ENCODE measurements at places on chromosomes 7 and 10.

DNA sequence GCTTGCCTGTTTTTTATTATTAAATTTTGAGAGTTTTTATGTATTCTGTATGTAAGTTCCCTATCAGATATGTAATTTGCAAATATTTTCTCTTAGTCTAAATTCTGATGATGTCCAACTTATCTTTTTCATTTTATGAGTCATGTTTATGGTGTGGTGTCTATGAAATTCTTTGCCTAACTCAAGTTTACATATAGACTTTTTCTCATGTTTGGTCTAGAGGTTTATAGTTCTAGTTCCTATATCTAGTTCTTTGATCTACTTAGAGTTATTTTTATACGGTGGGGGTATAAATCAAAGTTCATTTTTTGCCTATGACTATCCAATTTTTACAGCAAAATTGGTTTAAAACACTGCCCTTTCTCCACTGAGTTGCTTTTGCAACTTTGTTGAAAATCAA lies 26.3 kb upstream of the CCDC7 start:
- DNase-seq = no peak

GRCh38 chr7:148304456-148304855 lies 286.1 kb upstream of the C7orf33 start:
- DNase-seq = no peak

GRCh38 chr10:112141292-112141691 lies 42.3 kb downstream of the GPAM start:
- DNase-seq = no peak

GRCh38 chr10:27959093-27959715 lies 39.7 kb downstream of the ODAD2 start:
- DNase-seq = no peak

DNA sequence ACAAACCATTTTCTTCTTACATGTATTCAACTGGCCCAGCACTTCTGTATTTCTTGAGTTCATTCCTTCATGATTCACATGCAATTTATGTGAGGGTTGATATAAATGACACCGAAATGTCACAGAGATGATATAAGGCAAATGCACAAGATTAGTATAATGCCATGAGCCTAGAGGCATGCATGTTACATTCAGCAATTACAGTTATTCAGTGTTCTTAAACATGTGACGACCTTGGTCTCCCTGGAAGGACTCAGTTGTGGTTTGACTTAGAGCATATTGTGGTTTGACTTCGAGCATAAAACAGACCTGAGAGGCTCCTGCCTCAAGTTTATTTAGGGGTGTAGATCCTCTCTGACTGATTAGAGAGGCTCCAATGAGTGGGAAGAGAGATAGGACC lies 752.1 kb upstream of the POM121L12 start:
- no peak for DNase-seq

GRCh38 chr7:30859940-30860496 lies 51.6 kb upstream of the AQP1 start:
- no peak for DNase-seq

GRCh38 chr7:141533149-141533949 lies 17.9 kb upstream of the AGK start:
- DNase-seq = peak; percentile 18

DNA sequence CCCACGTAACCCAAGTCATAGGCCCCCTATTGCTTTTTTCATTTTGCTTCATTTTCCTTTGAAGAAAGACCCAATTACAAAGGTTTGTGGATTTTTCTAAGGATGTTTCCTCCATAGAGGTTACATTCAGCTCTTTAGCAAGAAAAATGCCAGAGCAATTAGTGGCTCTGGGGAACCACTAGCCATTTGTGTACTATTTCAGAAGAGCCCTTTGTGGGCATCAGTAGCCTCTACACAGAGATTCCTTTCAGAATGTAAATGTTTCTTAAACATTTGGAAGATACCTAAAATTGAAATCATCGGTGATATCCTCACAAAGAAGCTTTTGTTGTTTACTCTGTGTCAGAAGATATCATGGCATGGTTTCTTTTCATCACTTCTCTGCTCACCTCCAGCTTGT lies 291.0 kb upstream of the KMT2E start:
- no peak for DNase-seq

- DNase-seq = no peak
These were observed 82.9 kb downstream of the OTUD1 start for GRCh38 chr10:23521735-23522134.

DNA sequence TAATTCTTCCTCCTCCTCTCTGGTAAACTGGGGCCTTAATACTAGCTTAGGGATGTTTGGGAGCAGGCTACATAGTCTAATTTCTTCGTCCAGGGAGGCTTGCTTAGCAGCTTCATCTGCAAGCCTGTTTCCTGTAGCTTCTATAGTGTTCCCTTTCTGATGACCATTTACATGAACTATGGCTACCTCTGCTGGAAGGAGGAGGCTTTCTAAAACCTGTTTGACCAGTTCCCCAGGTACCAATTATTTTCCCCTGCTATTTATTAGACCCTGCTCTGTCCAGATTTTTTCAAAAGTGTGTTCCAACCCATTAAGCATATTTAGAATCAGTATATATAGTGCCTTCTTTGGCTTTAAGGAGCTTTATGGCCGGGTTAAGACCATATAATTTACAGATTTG lies 38.8 kb upstream of the DNAH11 start:
- no peak for DNase-seq

DNA sequence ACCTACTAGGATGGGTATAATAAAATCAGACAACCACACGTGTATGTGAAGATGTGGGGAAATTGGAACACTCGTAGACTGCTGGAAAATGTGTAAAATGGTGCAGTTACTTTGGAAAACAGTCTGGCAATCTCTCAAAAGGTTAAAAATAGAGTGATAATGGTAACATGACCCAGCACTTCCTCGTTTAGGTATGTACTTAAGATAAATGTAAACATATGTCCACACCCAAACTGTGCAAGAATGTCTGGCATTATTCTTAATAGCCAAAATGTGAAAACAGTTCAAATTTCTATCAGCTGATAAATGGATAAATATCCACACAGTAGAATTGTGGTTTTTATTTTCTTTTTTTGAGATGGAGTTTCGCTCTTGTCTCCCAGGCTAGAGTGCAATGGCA lies 272.8 kb downstream of the ZNF248 start:
- no peak for DNase-seq

DNA sequence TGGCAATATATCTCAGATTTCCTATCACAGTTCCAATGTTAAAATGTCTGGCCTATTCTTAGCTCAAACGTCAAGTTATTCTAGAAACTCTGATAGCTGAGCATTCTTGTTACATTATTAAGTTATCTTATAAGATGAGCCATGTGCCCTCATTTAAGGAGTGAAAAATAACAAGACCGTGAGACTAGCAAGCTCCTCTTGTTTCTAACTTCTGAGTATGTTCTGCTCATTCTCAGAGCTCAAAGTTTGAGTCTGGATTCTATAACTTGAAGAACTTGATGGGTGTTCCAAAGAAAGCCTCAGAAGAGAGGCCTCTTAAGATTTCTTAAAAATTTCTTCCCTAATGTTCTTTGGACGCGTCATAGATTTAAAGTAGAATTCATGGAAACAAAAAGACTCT lies 215.2 kb downstream of the HTR7 start:
- DNase-seq = no peak

DNA sequence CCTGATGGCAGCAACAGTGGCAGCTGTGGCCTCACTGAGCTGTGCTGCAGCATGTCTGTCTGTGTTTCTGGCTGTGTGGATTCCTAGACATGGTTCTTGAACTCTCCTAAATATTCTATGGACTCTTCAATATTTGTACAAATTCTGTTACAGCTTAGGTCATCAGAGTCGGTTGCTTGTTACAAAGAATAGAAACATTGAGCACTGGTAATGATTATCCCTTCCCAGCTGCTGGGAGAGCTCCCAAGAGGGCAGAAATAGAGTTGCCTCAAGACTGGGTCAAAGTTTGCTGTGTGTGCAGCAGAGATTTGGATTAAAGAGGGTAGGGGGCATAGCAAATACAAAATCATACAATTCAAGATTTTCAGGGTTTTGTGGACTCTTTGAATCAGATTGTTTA lies 337.1 kb upstream of the AKR1E2 start:
- no peak for DNase-seq

GRCh38 chr7:35257251-35258124 lies 3.6 kb upstream of the TBX20 start:
- no peak for DNase-seq

DNA sequence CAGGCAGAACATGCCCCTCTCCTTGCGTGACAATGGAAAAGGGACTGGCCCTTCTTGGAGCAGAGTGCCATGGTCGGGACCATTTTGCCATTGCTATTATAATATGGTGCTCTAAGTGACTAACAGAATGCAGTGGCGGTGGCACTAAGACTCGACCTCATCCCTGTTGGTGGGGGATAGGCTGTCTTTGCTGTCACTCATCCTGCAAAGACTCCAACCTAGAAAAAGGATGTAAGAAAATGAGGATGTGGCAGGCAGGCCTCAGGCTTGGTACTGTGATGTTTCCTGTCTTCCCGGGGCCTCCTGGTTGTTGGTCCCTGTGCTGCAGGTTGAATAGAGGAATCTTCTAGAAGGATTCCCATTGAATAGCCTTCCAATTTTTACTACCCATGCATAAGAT lies 18.6 kb downstream of the BLNK start:
- DNase-seq = no peak

DNA sequence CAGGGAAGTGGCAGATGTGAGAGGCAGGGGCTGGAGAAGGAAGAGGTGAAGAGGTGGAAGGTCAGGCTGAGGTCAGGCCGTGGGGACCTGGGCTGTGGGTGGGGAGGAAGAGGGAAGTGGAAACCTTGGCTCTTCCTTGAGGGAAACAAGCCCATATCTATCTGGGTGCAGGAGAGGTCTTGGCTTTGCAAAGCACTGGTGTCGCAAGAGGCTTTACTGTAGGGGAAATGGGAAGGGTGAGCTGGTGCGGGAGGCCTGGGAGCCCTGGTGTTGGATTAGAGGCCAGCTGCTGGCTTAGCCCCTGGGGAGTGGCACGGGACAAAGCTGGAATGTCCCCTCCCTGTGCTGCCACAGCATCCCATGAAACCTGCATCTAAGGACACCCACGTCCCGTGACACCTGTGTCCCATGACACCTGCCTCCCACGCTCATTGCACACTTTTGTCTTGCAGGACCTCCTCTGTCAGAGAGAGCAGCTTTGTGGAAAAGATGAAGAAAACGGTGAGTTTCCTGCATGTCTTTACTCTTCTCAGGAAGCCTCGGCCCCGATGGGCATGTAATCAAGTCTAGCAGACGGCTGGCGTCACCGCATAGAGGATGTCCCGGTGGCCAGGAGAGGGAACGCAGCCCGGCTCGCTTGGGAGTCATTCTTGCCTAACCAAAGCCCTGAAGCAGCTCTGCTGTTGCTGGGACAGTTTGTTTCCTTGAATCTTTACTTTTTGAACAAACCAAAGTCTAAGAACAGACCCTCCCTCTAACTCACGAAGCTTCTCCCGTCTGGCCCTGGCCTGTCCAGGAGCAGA lies 22.2 kb downstream of the TMEM120A start:
- DNase-seq = no peak

- DNase-seq = no peak
These were observed 48.9 kb upstream of the AKR1C1 start for GRCh38 chr10:4914213-4914850.

GRCh38 chr7:79880312-79880711 lies 254.3 kb upstream of the GNAI1 start:
- no peak for DNase-seq

GRCh38 chr7:66308411-66308810 lies 103.3 kb downstream of the TPST1 start:
- DNase-seq = no peak

- DNase-seq = no peak
These were observed 156.9 kb downstream of the PLCE1 start for GRCh38 chr10:94150541-94151184.

DNA sequence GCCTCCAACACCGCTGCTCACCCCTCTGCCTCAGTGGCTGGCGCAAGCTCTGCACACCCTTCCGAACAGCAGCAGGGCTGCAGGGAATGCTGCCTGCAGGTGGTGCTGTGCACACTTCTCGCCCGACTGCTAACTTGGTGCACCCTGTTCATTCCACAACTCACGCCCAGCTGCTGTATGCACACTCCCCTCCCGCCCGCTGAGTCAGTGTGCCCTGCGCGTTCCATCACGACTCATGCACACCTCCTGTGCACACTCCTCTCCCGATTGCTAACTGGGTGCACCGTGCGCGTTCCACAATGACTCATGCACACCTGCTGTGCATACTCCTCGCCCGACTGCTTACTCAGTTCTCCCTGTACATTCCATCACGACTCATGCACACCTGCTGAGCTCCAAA lies 21.5 kb downstream of the ADARB2 start:
- DNase-seq = no peak

DNA sequence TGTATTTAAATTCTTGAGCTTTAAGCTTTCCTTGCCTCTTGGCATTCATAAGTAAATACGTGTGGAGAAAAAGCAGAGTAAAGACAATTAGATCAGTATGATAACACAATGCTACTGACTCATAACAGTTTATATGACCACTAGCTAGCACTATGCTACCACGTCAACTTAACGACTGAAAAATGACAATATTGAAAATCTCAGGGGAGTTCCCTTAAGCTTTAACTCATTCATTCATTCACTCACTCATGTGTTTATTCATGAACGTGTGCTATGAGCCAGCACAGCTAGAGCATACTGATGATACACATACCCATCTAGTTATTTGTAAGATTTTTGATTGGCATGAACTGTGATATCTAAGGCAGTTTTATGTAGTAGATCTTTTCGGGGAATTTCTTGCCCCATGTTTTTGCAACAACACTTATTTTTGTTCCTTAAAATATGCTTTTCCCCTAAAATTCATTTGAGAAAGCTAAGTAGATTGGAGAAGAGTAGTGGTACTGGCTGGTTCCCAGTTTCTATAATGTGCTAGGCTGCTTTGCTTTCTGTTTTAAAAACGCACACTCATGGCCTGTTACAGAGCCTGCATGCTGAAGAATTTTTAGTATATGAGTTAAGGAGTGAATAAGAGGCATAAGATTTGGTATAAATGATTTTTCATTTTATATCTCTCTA lies 57.4 kb upstream of the ACBD5 start:
- DNase-seq = no peak

DNA sequence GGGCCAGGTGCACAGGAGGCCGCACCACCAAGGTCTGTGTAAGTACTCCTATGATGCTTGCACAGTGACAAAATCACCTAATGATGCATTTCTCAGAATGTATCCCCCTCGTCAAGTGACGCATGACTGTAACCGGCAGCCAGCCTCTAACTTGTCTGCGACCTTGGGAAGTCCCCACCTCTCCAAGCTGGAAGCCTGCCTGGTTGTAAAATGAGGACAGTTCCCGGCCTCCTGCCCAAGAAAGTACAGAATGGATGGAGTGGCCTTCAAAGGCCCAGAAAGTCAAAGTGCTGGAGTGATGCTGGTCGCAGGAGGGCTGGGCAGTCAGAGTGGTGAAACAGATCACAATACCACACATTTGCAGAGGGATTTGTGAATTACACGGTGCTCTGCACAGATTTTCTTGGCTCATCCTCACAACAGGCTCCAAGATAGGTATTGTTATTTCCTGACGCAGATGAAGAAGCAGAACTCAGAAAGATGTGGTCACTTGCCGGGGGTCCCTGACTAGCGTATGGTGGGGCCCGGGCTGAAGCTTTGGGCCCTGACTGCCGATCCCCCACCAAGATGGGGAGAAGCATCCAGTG lies 22.8 kb downstream of the SPOCK2 start:
- no peak for DNase-seq

GRCh38 chr7:131104596-131105293 lies 222.9 kb upstream of the MKLN1 start:
- no peak for DNase-seq
